Large intestine (tissue), 12 donors: ENCODE measurements at places on chromosomes 2 and 18.

GRCh38 chr2:23695890-23696751 lies 230.8 kb downstream of the ATAD2B start:
- DNase-seq, result no peak

DNA sequence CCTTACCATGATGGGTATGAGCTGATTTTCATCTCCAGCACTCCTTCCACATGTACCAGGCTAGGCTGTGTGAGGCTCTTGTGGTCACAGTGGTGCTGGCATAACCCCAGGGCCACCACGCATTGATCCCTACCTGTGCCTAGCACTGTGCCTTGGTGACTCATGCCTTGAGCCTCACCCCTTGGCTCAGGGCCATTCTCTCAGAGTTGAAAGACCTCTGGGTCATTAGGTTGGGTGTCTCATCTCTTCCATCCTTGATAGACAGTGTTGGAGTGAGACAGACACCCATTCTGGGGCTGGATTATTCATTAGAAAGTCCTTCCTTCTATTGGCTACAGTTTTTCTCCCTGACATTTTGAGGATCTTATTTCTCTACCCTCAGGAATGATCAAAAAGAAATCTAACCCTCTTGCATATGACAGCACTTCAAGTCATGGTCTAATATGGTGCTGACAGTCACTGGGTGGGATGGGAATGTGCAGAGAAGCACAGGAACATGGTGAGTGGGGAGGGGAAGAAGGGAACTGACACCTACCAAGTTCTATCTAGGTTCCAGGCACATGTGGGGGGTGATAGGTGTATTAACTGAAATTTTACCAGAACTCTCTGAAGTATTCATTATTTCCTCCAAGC lies 41.3 kb downstream of the DYSF start:
- no peak for DNase-seq

DNA sequence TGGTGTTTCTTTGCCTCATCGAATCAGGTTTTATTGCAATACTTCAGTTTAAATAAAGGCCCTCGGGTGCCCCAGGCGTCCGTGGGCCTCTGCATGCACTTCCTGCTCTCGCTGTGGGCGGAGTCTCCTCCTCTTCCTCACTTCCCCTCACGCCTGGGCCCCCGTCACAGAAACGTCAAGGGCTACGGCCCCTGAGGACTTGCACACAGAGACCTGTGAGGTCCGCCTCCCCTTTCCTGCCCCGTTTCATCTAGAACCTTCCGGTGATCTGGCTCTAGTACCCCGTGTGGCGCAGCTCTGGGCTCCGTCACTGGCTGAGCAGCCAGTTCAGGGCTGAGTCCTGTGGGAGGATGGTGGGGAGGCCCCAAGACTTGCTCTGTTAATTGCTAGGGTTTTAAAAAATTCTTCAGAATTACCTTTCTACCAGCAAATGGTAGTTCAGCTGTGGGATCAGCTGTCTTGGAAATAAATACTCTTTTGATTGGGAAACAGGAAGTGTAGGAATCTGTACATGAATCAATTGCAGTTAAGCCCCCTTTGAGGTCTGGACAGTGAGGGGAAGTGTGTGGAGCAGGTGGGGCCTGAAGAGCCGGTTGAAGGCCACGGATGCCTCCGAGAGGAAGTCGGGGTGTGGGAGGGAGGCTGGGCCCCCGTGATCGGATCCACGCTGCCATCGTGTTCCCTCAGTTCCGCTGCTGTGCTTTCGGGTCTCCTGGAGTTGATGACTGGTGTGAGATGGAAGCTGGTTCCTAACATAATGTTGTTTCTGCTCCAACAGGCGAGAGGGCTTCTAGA lies 10.2 kb downstream of the NFATC1 start:
- DNase-seq, result no peak

DNA sequence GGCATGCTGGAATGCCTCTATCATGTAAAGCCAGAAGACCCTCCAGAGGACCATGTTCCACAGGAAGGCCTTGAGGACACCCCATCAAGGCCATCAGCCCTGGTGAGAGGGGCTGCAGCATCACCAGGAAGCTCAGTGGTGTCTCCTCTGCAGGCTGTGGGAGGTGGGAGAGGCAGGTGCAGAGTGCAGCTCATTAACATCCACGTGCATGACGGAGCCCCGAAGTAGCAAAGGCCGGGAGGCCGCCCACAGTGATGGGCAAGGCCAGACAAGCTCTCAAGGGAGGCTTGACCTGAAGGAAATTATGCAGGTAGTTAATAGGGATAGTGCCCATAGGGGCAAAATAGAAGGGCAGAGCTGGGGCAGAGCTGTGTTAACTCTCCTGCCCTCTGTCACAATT lies 30.3 kb upstream of the SMCHD1 start:
- peak; percentile 71 for DNase-seq

GRCh38 chr2:74555610-74556103 lies 1.1 kb downstream of the DOK1 start:
- no peak for DNase-seq
